ENCODE measurements at places on chromosomes 5 and 9.

DNA sequence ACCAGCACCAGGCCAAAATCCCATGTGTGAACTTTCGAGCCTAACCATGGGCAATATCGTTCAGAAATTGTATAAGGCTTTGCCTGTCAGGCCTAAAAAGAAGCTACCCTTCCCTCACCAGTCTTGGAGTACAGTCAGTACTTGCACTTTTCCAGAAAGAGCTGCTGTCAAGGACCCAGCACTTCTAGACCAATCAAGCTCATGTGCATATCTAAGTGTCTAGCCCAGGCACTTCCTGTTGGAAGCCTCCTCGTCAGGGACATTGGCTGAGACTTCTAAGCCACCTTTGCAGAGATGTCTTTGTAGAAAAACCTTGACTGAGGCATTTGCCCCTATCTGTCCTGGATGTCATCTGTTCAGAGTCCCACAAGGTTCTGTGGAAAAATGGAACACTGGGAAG, 1930.5 kb downstream of the EFNA5 start:
- DNase-seq, result no peak

DNA sequence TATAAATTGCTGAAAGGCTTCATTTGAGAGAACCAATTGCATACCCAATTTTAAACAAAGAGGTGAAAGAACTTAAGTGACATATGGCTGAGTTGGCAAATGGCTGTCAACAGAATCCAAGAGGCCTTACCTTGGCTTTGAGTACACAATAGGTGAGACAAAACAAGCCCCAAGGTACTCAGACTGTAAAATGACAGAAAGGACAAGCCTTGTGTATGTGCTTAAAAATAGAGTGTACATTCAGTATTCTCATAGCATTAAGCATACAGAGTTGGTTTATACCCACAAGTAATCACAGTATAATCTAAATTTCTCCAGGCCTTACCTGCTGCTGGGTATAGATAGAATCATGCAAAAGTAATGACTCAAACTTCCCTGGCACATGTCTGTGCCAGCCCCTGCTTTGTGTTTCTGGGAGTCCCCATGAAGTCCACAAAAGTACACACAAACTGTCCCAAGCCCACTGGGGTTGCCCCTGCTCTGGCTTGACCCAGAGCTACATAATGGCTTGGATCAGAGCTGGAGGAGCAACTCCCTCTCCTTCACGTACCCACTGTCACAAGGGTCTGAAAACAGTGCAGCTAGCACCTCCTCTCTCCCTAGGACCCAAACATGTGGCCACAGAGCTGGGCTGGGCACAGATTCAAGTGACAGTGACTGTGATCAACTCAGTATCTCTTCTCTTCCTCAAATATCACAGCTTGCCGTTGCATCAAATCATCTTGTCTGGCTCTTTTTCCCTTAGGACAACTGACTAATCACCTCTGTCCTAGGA, 250.8 kb downstream of the ENC1 start:
- no peak for DNase-seq

DNA sequence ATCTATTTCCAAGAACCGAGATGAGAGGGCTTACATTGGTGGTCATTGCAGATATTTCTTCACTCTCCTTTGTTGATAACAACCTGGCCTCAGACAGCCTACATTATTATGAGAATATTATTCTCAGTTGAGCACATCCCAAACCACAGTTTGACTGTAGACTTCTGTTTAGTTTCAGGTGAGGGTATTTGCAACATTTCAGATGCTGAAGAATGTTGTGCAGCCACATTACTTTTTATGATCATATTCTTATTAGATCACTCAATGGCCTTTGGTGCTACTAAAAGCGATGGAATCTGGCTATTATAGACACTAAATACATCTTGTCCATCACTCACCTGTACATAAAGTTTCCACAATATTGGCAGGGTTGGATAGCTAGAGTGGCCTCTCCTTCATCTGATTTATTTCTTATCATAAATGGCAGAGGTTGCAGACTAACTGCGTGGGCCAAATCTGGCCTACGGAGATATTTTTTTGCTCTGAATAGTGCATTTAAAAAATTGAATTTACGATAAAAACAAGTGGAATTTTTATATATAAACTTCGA, 26.2 kb upstream of the RICTOR start:
- DNase-seq, result no peak

- DNase-seq, result no peak
These were observed 64.9 kb upstream of the ECM2 start for GRCh38 chr9:92600462-92601261.

DNA sequence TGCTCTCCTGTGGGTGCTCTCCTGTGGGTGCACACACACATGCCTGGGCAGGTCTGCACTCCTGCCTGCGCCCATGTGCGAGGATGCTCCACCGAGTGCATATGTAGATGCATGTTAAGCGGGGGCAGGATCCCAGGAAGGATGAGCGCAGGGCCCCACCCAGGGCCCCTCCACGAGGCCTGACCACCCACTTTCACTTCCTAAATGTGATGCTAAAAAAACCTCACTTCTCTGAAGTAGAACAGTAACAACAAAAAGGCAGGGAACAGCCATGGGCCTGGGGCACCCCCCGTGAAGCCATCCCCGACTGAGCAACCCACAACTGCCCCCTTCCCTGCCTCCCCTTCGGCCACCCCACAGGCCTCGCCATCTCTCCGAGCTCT, 48.2 kb upstream of the SARDH start:
- DNase-seq, result no peak

- DNase-seq, result no peak
These were observed 1.9 kb downstream of the DMRT1 start for GRCh38 chr9:843427-843785.

GRCh38 chr9:70255486-70255885, 3.3 kb upstream of the SMC5 start:
- DNase-seq, result no peak

DNA sequence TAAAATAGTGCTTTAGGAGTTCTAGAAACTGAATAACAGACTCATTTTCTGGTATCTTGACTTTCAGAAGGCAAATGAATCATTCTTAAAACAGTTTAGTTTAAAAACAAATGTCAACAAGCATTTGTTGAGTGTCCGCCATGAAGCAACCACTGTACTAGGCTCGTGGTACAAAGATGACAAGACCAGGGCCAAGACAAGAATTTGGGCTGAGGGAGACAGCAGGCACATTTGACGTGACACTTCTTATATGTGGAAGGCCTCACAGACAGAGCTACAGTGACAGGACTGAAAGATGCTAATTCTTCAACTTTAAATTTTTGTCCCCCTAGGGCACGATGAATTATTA, 14.4 kb upstream of the ZNF131 start:
- no peak for DNase-seq

DNA sequence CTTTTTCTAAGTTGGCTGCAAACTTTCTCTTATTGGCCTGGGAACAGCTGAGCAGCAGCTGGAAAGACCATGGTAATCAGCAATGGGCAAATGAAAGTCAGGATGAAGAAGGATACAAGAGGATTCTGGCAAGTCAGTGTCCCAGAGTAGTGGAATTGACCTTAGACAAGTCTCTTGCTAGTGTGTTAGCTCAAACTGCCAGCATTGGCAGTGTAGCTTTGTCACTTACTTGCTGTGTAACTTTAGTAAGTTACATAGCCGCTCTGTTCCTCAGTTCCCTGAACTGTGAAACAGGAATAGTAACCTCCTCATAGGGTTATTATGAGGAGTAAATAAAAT, 3.6 kb downstream of the ALDH1A1 start:
- no peak for DNase-seq

DNA sequence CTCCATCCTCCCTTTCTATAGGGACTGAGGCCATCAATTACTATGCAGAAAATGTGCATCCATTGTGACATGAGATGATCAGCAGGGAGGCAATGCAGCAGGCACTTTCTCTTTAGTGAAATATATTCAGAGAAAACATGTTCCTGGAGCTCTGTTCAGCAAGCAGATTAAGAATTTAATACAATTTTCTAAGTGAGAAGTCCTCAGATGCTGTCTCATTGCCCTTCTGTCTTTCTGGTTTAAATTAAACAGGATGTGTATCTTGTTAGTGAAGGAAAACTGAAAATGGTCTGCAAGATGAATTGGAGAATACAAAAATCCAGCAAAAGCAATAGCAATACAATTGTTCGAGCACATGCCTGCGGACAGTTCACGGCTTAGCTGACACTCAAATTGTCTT, 445.8 kb upstream of the RIOK2 start:
- DNase-seq, result no peak

DNA sequence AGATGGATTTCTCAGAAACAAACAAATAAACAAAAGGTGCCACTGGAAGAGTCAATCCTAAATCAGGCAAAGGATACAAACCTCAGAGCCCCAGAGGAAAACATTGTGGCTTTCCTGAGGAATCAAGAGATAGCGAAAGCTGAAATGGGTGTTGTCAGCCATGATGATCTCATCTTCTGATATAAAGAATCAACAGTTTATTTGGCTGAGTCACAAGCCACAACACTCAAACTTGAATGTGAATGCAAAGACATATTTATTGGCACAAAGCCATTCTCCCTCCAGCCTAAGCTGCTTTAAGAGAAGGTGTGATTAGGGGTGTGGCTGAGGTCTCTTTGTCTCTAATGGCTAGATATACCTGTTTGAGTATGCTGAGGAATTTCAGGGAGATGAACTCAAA, 73.3 kb upstream of the NREP start:
- no peak for DNase-seq

DNA sequence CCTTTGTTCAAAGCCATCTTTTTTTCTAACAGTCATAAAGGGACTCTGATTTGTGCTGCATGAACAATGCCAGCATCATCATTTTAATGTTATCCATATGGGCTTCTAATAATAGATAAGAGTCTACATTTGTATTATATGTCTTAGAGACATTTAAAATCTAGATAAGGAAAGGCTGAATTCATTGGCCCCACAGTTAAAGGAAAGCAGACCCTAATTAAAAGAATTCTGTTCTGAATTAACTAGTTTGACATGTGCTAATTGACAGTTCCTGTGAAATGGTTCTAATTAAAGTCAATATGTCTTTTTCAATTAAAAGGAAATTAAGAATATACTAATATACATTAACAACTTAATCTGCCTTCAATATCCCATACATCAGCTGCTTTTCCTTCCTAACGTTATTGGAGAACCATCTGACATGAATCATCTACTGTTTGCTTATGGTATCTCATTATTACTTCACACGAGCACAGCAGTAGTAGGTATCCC, 104.7 kb downstream of the NR2F1-AS1 start:
- DNase-seq, result no peak

DNA sequence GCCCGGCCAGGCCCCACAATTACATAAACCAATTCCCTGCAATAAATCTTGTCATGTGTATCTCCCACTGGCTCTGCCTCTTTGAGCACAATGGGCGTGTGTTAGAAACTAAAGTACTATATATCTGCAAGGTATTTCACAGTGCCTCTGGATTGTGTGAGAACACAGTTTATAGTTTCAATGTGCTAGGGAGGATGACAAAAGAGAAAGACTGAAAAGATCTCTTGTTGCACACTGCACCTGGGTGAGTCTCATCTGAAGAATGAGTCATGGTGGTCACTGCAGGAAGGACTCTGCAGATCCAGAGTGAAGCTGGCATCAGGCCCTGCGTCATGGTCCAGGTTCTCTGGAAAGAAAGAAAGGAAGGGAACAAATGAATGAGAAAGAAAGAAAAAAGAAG, 20.7 kb upstream of the CTSV start:
- DNase-seq, result no peak

GRCh38 chr5:110638970-110639902, 87.2 kb downstream of the TMEM232 start:
- DNase-seq, result no peak

DNA sequence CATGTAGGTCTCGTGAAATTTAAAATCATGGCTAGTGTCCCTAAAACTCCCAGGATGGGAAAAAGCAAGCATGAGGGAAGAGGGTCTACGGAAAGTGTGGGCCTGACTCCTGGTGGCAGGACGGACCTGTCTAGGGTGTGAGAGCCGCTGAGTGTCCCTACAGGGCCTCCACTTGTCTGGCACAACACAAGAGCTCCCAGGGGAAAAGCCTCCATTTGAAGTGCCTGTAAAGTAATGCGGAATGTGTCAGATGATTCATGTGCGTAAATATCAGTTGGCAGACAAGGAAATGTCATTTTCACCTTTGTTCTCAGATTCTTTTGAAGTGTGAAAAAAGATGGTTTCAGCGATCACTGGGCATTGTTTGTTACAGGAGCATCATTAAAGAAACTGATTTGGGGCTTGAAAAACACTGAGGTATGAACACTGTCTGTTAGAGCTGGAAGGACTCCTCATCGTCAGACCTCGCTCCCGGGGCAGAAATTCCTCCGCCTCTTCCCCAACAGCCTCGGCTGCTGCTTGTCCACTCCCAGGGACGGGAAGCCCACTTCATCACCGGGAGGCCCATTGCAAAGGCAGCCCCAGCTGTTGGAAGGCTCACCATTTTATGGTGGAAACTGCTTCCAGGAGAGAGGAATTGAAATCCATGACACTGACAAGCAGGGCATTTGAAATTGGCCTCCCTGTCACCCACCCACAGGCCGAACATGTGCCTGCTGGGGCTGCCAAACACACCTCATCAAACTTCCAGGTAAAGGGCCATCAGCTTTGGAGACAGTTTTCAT, 240.8 kb downstream of the FSTL4 start:
- no peak for DNase-seq

DNA sequence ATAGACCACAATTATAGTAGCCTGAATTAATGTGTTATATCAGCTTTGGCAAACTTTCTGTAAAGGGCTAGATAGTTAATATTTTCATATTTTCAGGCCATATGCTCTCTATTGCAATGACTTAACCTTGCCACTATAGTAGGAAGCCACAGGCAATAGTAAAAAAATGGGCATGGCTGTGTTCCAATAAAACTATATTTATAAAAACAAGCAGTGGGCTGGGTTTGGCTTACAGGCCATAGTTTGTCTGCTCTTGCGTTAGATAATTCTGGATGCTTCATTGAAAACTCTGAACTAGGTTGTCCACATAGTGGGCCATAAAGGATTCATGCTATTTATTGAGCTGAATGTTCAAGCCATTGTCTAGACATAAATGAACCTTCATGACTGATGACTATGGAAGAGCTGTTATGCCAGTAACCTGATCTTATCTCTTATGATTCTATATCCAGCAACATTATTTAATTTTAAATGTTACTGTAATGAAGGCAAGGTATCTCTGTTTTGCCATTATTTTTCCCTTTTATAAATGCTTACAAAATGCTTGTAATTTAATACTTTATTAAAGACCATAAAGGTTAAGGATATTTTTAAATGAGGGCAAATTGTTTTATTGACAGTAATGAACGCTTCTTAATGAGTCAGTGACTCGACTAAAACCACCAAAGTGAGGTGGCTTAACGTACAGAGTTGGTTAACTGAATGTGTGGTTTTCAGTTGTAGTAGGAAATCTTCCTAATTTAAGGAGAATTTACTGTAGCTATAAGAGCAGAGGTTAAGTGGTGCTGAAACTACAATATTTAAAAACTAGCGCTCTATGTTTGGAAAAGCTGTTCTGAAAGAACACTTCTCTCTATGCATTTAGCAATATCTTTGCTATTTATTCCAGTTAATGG, 560.6 kb downstream of the PRR16 start:
- DNase-seq, result no peak
